HepG2 (cell line): ENCODE measurements at places on chromosomes 16 and 17.

GRCh38 chr17:68011199-68011665 is 15.0 kb upstream of the C17orf58 start:
- H3K36me3 ChIP-seq, result no peaks in the 10 kb centered on the region
- H3K4me3 ChIP-seq, result no peak overlapping the region
- no peaks in the 10 kb centered on the region for H3K27me3 ChIP-seq
- H3K27ac ChIP-seq, result no peak overlapping the region

DNA sequence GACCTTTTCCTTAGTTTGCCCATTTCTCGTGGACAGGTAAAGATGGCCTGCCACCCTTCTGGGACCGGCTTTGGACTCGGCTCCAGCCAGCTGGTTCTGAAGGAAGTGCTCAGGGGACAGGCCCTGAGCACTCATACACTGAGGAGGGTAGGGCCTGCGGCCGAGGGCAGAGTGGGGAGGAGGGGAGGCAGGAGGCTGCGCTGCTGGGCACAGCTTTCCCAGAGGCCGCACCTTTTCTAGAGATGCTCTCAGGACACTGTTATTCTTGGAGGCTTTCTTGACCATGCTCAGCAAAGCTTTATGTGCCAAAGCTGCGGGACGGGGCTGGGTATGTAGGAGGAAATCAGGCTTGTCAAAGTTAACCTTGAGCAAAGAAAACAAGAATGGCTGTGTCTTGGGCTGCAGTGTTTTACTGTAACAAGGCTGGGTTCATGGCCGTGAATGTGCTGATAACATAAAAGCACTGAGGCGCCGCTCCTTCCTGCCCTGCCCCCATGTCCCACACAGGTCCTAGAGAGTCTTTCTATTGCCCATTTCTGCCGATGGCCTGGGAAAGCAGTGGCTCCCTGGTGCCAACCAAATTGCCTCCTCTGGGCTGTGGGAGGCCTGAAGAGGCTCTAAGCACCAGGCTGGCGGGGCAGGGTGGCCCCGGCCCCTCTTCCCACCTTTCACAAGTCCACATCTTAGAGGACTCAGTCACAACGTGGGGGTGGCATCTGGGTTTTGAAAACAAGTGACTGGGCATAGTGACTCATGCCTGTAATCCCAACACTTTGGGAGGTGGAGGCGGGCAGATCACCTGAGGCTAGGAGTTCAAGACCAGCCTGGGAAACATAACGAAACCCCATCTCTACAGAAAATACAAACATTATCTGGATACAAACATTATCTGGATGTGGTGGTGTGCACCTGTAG is 22.3 kb upstream of the TIMP2 start:
- peaks cover 35% of the 10 kb centered on the region for H3K4me1 ChIP-seq
- H3K4me3 ChIP-seq, result no peak overlapping the region
- H3K27ac ChIP-seq, result no peak overlapping the region
- peaks cover 2% of the 10 kb centered on the region; the same call in 1 of the 2 replicates for H3K27me3 ChIP-seq
- peak; percentile 68 for DNase-seq

DNA sequence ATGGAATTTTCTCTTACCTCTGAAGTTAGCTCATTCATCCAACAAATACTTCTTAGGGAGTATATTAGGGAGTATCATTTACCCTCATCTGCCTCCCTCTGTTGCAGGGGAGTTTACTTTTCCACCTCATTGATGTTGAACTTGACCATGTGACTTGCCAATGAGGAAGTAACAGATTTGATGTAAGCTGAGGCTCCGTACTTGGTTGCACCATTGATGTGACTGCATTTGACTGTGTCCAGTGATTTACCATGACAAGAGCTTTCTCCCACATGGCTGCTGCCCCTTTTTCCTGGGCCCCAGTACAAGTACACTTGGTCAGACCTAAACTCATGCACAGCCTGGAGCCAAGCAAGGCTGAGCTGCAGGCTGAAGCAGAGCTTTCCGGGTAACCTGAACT is 81.6 kb upstream of the HS3ST2 start:
- peaks cover 5% of the 10 kb centered on the region; the same call in 1 of the 2 replicates for H3K4me1 ChIP-seq
- H3K4me3 ChIP-seq, result no peak overlapping the region
- DNase-seq, result no peak
- no peaks in the 10 kb centered on the region for H3K36me3 ChIP-seq
- peaks cover 4% of the 10 kb centered on the region for H3K27me3 ChIP-seq

- H3K27ac ChIP-seq, result no peak overlapping the region
- peaks cover 6% of the 10 kb centered on the region for H3K36me3 ChIP-seq
- H3K4me1 ChIP-seq, result no peaks in the 10 kb centered on the region
- no peak for DNase-seq
- H3K27me3 ChIP-seq, result no peaks in the 10 kb centered on the region
Measured at GRCh38 chr17:37280841-37281240, 94.9 kb upstream of the C17orf78 start.

DNA sequence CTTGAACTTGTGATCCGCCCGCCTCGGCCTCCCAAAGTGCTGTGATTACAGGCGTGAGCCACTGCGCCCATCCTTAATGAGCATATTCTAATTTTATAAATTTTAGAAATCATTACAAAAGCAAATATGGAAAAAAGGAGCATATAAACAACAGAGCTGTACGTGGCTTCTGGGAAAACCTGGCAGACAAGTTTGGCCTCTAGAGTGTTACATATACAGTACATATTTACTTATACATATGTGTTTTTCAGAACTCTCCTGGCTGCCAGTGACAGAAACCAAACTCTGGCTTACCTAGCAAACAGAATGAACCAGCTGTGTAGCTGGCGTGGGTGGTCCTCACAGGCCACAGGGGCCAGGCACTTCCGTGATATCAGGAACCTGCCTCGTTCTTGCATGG is 10.1 kb downstream of the DRC3 start:
- H3K36me3 ChIP-seq, result no peaks in the 10 kb centered on the region
- peaks cover 4% of the 10 kb centered on the region for H3K27me3 ChIP-seq
- no peak for DNase-seq
- H3K4me1 ChIP-seq, result peaks cover 17% of the 10 kb centered on the region

GRCh38 chr16:72832621-72833248 is 215.2 kb downstream of the ZFHX3 start:
- H3K4me1 ChIP-seq, result no peaks in the 10 kb centered on the region
- no peaks in the 10 kb centered on the region for H3K27me3 ChIP-seq
- H3K27ac ChIP-seq, result no peak overlapping the region
- no peak overlapping the region for H3K4me3 ChIP-seq
- peaks cover 31% of the 10 kb centered on the region for H3K36me3 ChIP-seq

- H3K27me3 ChIP-seq, result no peaks in the 10 kb centered on the region; the same call in 2 of the 3 replicates
- 0 out of 2 replicates have a peak overlapping the region, but pooled peaks have one; percentile 11 for H3K4me3 ChIP-seq
- H3K36me3 ChIP-seq, result peaks cover 40% of the 10 kb centered on the region
- peak overlapping the region; percentile 99 for H3K27ac ChIP-seq
- peaks cover 36% of the 10 kb centered on the region for H3K4me1 ChIP-seq
- DNase-seq, result no peak
Measured at GRCh38 chr16:28866454-28866804, 2.8 kb downstream of the SH2B1 start.

GRCh38 chr17:21119919-21120249 is 6.9 kb upstream of the DHRS7B start:
- no peaks in the 10 kb centered on the region for H3K36me3 ChIP-seq
- H3K4me1 ChIP-seq, result peaks cover 21% of the 10 kb centered on the region
- H3K27ac ChIP-seq, result no peak overlapping the region
- H3K4me3 ChIP-seq, result no peak overlapping the region
- H3K27me3 ChIP-seq, result no peaks in the 10 kb centered on the region
- DNase-seq, result no peak

GRCh38 chr16:68371276-68371651 is 60.4 kb downstream of the PRMT7 start:
- no peak overlapping the region for H3K4me3 ChIP-seq
- DNase-seq, result no peak
- peaks cover 67% of the 10 kb centered on the region for H3K27me3 ChIP-seq
- H3K4me1 ChIP-seq, result peaks cover 14% of the 10 kb centered on the region
- no peak overlapping the region for H3K27ac ChIP-seq

GRCh38 chr16:10959161-10959560 is 14.8 kb downstream of the CLEC16A start:
- no peak for DNase-seq
- no peak overlapping the region for H3K27ac ChIP-seq

DNA sequence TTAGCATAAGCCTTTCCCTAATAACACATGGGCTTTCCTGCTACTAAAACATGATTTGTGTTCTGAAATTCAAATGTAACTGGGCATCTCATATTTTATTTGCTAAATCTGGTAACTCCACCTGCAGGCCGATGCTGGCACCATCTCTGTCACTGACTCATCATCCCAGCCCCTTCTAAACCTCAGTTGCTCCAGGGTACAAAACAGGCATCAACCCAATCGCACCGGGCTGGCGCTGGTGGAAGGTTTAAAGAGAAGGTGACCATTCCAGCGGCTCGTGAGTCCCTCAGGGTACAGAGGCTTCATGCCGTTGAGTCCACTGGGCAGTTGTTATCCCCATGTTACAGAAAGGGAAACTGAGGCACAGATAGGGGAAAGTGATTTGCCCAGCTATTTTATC is 27.1 kb downstream of the PPL start:
- H3K36me3 ChIP-seq, result no peaks in the 10 kb centered on the region
- no peak overlapping the region for H3K27ac ChIP-seq
- H3K27me3 ChIP-seq, result no peaks in the 10 kb centered on the region
- H3K4me3 ChIP-seq, result no peak overlapping the region
- DNase-seq, result no peak
- H3K4me1 ChIP-seq, result peaks cover 54% of the 10 kb centered on the region

DNA sequence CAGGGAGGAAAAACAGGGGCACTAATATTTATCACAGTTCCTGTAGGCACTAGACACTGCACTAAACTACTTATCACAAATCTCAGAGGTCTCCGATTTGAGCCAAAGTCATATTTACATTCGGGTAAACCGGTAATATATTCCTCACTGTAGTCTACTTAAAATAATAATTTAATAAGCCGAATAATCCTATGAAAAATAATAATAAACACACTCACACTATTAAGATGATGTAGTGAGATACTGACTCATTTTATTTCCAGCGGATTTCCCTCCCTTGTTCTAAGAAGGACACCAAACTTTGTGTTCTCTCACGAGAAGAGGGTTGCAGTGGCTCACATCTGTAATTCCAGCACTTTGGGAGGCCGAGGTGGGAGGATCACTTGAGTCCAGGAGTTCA is 36.6 kb upstream of the TNRC6A start:
- no peak for DNase-seq
- no peak overlapping the region for H3K27ac ChIP-seq
- H3K4me3 ChIP-seq, result no peak overlapping the region
- no peaks in the 10 kb centered on the region; the same call in 1 of the 2 replicates for H3K4me1 ChIP-seq
- no peaks in the 10 kb centered on the region for H3K36me3 ChIP-seq

DNA sequence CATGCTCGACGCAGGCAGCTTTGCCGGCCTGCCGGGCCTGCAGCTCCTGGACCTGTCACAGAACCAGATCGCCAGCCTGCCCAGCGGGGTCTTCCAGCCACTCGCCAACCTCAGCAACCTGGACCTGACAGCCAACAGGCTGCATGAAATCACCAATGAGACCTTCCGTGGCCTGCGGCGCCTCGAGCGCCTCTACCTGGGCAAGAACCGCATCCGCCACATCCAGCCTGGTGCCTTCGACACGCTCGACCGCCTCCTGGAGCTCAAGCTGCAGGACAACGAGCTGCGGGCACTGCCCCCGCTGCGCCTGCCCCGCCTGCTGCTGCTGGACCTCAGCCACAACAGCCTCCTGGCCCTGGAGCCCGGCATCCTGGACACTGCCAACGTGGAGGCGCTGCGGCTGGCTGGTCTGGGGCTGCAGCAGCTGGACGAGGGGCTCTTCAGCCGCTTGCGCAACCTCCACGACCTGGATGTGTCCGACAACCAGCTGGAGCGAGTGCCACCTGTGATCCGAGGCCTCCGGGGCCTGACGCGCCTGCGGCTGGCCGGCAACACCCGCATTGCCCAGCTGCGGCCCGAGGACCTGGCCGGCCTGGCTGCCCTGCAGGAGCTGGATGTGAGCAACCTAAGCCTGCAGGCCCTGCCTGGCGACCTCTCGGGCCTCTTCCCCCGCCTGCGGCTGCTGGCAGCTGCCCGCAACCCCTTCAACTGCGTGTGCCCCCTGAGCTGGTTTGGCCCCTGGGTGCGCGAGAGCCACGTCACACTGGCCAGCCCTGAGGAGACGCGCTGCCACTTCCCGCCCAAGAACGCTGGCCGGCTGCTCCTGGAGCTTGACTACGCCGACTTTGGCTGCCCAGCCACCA is 9.7 kb downstream of the VASN start:
- H3K4me3 ChIP-seq, result no peak overlapping the region
- peaks cover 16% of the 10 kb centered on the region for H3K36me3 ChIP-seq
- DNase-seq, result no peak
- H3K27ac ChIP-seq, result no peak overlapping the region
- H3K27me3 ChIP-seq, result no peaks in the 10 kb centered on the region

- H3K4me1 ChIP-seq, result peaks cover 89% of the 10 kb centered on the region
- no peaks in the 10 kb centered on the region for H3K36me3 ChIP-seq
- no peak overlapping the region for H3K27ac ChIP-seq
- no peak for DNase-seq
- H3K27me3 ChIP-seq, result no peaks in the 10 kb centered on the region
Measured at GRCh38 chr17:38602956-38603785, 2.6 kb downstream of the SRCIN1 start.

GRCh38 chr17:8021565-8022359 is 17.1 kb upstream of the ALOX15B start:
- no peak overlapping the region for H3K4me3 ChIP-seq
- DNase-seq, result no peak
- H3K4me1 ChIP-seq, result peaks cover 24% of the 10 kb centered on the region
- H3K27ac ChIP-seq, result no peak overlapping the region
- H3K27me3 ChIP-seq, result peaks cover 1% of the 10 kb centered on the region

DNA sequence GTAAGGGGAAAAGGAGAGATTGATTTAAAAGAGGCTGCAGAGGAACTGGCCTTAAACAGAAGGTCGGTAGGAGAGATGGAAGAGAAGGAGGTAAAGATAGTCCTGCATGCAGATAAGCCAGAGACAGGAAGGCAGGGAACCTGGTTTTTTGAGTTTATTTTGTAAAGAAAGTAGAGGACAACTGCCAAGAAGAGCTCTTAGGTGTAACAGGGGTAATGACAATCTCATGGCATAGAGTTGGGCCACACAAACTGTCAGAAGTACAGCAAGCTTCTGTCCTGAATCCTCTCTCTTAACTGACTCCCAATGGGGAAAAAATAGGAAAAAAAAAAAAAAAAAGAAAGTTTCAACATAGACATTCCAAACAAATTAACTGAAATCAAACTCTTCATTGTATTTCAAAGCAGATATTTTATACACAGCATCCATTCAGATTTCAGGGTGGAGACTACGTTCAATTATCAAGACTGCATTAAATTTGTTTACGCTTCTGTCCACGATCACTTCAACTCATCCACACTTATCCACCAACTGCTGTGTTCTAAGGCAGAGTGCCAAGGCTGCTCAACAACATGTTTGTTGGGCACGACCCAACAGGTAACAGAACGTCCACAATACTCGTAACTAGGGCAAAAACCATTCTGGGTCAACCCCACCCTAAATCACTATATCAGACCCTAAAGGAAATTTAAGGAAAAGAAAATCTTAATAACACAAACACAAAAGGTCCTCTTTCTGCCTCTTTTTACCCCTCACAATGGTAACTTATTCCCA is 34.9 kb downstream of the USP31 start:
- H3K4me1 ChIP-seq, result peaks cover 18% of the 10 kb centered on the region
- no peaks in the 10 kb centered on the region for H3K27me3 ChIP-seq
- no peak for DNase-seq
- H3K4me3 ChIP-seq, result no peak overlapping the region
- H3K27ac ChIP-seq, result no peak overlapping the region

GRCh38 chr16:58212824-58213655 is 15.1 kb upstream of the CSNK2A2 start:
- no peak for DNase-seq
- no peaks in the 10 kb centered on the region for H3K36me3 ChIP-seq
- no peaks in the 10 kb centered on the region for H3K4me1 ChIP-seq
- H3K27me3 ChIP-seq, result 0 out of 3 replicates have a peak, but pooled peaks cover 2% of the 10 kb centered on the region

GRCh38 chr16:84275585-84276151 is 19.0 kb upstream of the WFDC1 start:
- H3K4me1 ChIP-seq, result no peaks in the 10 kb centered on the region
- H3K4me3 ChIP-seq, result no peak overlapping the region
- H3K27me3 ChIP-seq, result peaks cover 37% of the 10 kb centered on the region; the same call in 2 of the 3 replicates
- DNase-seq, result no peak
- H3K27ac ChIP-seq, result no peak overlapping the region
- H3K36me3 ChIP-seq, result no peaks in the 10 kb centered on the region
